ENCODE measurements at places on chromosomes 1 and 21.

DNA sequence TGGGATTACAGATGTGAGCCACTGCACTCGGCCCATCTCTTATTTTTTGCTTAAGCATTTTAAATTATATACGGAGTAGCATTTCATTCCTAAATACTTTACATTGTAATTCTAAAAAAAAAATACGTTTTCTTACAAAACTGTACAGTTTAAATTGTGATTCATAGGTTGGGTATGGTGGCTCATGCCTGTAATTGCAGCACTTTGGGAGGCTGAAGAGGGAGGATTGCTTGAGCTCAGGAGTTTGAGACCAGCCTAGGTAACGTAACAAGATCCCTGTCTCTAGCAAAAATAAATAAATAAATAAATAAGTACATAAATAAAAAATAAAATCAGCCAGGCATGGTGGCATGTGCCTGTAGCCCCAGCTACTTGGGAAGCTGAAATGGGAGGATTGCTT is 24.6 kb downstream of the TBCE start:
- no peak for DNase-seq

- no peak for DNase-seq
Measured at GRCh38 chr1:110242062-110242461, 31.9 kb downstream of the KCNC4 start.

DNA sequence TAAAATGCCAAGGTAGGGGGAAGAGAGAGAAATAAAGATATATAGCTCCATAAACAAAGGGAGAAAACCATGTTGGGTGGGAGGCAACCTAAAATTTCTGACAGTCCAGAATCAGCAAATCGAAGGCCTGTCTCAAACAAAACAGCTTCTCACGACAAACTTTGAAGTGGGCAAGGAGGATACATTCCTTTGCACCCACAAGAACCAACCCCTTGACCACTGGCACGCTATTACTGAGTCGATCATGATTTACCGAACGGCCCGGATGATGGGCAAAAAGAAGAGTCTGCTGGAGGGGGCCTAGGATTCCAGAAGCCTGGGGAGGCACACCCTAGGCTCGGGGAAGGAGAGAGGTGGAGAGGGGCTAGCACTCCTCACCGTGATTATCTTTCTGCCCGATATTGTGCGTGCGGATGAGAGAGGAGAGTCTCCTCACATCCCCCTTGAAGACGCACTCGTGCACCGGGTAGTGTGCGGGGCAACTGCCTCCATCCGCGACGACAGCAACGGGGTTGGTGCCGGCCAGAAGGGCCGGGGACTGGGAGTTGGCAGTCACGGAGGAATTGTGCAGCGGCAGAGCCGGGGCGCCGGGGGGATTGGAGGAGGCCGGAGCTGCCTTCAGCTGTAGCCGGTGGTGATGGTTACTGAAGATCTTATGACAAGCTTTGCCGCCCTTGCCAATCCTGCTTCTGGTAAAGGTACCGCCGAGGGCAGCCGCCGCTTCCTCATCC is 756 bp downstream of the ANKRD13C start:
- DNase-seq: no peak

DNA sequence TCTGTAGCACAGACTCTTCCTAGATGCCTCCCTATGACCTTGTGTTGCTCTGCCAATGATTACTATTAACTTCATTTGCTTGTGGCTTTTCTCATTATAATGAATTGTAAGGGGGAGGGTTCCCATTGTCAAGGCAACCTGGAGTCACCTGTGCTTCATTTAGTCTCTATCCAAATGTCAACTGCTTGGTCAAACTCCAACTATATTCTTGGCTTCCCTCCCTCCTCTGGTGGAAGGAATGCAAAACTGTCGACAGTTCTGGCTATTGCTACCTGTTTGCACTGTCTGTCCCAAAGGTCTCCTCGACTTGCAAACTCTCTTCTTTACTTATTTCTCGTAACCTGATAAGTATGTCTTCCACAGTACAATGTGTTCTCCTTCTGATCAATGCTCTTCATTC is 100.3 kb downstream of the CACNA1E start:
- DNase-seq: no peak

DNA sequence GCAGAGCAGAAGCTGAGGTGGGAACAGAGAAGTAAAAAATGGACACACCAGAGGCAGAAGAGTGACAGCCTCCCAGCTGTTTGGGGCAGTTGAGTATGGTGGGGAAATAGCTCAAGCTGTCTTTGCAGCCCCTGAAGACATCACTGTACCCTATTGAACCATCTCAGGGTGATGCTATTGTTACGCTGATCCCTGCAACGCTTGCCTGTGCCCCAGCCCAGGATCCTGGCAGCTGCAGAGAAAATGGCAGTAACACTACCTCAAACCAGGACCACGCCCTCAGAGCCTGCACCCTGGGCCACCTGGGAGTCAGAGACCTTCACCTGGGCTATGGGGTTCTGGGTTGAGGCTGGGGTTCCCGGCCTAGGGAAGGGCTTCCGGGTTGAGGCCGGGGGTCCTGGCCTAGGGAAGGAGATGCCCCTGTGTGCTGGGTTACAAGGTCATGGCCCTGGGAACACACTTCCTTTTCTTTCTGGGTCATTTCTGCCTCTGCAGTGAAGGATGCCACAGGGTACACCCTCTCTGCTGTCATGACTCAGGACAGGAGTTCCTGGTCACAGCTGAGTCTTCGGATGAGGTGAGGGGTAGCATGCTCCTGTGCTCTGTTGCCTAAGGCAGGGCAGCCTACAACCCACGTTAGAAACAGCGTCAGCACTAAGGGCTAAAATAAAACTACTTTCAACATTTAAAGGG is 11.6 kb downstream of the BSND start:
- no peak for DNase-seq

- no peak for DNase-seq
Measured at GRCh38 chr1:238581332-238581731, 690.6 kb upstream of the ZP4 start.

DNA sequence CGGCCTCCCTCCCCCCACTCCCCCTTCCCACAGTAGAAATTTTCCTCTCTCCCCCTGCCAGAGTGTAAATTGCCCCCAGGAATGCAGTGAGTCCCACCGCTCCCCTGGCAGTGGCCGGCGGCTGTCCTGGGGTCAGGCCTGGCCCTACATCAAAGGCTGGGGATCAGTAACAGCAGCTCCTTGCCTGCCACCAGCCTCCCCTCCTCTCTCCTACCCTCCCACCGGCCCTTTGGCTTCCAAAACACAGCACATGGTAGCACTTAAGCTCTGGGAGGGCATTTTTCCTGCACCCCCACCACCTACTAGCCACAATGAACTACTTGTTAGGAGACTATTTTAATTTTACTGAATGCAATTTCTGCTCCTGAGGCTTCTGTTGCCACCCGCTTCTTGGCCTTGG is 9.0 kb upstream of the COL8A2 start:
- no peak for DNase-seq

DNA sequence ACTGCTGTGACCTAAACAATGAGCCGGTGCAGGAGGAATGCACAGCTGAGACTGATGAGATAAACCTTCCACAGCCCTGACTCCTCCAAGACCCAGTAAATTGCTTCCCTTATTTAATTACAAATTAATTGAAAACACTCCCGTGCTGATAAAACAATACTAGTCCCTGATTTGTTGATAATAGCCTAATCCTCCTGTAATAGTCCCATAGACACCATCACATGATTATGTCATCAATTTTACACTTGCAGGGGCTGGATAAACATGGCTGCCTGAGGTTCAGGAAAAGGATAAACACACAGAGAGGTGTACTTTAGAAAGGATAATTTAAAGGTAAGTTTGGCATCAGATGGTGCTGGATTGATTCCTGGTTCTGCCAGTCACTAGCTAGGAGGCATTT is 84.6 kb upstream of the SPAG17 start:
- DNase-seq: no peak

DNA sequence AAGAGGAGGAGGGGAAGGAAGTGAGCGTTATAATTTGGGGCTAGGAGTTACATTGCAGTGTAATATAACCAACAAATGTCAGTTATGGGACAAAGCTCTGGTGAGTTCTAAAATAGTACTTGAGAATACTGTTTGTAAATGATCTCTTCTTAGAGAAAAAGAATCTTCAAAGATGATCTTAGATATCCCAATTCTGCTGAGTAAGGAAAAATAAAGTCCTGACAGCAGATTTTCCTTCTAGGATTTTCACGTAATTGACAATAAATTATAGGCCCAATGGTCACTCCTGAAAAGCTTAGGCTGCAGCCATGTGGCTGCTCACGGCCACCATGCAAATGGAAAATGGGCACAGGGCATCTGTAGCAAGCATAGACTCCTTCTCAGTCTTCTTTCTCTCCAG is 241.6 kb downstream of the SIPA1L2 start:
- no peak for DNase-seq

- no peak for DNase-seq
Measured at GRCh38 chr1:159908031-159908940, 8.3 kb upstream of the CFAP45 start.
